Activated naive CD4-positive, alpha-beta T cell treated with anti-CD3 and anti-CD28 coated beads, Interleukin-2, amount 10 ng/mL, durations not matched to agents 7 days and 5 days (primary cell): ENCODE measurements at places on chromosomes 12 and 14.

GRCh38 chr12:100268835-100269564, 2.0 kb downstream of the SCYL2 start:
- DNase-seq: no peak

DNA sequence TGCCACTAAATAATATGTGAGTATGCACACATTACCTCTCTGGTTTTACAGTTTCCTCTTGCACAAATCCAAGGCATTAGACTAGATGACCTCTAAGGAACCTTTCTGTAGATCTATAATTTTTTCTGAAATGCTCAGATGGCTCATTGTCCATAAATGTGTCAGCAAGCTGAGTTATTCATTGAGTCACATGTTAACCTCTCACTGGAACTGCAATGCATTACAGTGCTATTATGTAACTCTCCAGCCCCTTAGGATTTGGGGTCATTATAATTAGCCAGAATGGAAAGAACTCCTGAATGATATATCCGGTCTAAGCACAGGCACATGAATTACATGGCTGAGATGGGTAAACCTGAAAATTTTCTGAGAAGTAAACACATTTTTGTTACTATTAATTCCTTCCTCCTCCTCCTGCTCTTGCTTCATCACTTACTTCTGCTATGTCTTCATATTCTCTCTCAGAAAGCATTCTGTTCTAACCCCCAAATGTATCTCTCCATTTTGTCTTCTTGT, 20.3 kb upstream of the DRAM1 start:
- DNase-seq: no peak

DNA sequence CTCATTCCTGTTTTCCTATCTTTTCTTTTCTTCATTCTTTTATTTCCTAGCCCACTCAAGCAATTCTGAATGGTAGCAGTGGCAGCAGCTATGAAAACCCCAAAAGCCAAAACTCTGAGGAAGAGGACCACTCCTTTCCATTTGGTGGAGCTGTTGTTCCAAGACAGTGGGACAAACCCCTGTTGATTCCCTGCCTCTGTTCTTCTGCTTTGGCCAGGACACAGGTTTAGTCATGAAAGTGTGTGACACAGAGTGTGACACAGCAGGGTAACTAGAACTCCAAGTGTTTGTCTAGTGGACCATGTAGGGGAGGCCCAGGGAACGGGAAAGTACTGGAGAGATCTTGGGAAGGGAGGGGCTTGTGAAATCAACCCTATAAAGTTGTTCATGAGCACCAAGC, 71.1 kb downstream of the PTCSC3 start:
- no peak for DNase-seq

DNA sequence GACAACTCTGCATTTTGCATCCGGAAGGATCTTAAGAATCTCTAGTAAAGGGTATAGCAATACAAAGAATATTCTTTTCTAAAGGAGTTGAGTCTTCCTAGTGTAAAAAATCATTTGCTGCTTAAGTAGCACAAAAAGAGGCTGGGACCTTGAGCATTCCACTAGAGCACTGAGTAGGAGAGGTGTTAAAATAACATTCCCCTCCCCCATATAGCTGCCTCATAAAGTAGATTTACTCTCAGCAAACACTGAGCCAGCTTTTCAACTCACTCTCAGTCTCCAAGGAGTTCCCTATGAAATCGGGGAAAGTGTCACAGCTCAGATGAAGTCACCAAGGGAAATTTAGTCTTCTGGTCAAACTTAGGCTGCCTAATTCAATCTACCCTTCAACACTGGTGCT, 592.7 kb downstream of the ETNK1 start:
- no peak for DNase-seq

DNA sequence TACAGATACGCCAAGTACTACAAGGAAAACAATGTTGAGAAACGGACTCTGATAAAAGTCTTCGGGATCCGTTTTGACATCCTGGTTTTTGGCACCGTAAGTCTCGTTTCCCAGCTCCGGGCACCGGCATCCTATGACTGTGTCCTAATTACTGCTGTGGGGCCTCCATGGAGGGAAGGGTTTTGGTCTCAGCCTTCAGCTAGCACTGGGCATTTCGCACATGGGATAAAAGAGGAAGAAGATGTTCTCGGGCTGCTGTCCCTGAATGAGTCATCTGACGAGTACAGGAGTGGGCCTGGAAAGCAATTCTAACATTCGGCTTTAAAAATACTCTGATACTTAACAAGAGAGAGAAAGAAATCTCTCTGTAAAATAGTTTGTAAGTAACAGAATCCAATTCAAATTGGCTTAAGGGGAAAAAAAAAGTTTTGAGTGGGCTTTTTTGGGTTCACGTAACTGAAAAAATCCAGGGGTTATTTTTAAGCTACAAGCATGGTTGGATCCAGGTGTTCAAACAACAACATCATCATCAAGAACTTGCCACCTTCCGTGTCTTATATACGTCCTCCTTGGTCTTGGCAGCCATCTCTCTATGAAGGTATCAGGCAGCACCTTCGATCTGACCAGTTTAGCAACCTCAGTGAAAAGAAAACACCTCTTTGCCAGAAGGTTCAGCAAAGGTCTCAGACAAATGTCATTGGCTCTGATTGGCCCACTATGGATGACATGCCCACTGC, 34.4 kb upstream of the P2RX4 start:
- DNase-seq: no peak

DNA sequence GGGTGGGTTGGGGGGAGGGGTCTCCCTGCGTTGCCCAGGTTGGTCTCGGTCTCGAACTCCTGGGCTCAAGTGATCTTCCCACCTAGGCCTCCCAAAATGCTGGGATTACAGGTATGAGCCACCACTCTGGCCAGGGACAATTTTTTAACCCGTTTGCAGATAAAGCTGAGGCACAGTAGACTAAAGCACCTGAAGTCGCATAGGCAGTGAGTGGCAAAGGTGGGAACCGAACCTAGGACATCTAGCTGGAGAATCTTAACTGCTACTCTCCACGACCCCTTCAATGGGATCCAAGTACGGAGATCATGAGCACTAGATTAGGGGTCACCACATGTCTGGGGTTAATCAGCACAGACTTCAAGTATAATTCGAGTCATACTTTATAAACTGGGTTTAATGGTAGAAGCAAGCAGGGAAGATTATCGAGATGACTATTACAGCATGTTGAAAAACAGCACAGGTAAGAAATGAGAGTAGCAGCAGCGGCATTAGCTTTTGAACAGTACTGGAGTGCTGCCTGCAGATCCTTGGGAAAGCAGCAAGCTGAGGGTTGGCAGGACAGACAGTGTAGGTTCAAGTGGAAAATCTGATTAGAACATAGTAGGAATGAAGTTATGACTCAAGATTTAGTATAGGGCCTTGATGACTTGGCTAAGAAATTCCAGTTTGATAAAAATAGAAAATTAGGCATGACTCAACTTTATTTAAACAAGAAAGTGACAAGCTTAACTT, 23.9 kb downstream of the NID2 start:
- DNase-seq: no peak

- no peak for DNase-seq
Observed at GRCh38 chr12:45648070-45648469, 81.4 kb upstream of the ARID2 start.

GRCh38 chr14:44783901-44784300, 177.8 kb downstream of the KLHL28 start:
- no peak for DNase-seq

DNA sequence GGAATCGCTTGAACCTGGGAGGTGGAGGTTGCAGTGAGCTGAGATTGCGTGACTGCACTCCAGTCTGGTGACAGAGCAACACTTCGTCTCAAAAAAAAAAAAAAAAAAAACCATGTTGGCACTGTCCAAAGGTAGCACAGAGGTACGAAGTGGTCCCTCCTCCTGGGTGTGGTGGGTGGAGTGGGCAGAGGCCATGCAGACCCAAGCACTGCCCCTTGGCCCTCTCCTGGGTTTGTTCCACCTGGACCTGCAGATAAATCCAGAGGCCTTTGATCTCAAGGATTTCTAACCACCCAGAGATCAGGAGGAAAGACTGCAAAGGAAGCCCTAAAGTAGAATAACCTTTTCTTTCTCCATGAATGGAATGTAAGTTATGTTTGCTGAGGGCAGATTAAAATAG, 8.7 kb upstream of the GALNT6 start:
- no peak for DNase-seq

- no peak for DNase-seq
Observed at GRCh38 chr14:63544591-63545299, 1.6 kb upstream of the PPP2R5E start.

- DNase-seq: no peak
Observed at GRCh38 chr12:113005762-113006161, 27.4 kb downstream of the OAS2 start.

DNA sequence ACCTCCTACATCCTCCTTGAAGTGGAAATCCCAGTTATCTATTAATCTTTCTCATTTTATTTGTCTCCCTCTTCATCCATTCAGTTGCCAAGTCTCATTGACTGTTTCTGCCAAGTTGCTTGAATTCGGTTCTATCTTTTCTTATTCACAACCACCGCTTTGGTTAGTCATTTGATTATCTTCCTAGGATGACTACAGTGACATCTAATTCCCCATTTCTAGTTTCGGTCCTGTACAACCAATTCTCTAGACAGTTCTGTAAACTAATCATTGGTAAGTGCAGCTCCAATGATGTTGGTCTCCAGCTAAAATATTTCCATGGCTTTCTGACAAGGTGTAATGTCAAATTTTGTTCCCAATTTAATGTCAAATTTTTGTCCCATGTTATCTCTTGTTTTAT, 220.1 kb downstream of the ADAMTS20 start:
- no peak for DNase-seq

GRCh38 chr14:105041841-105042765, 21.2 kb upstream of the CDCA4 start:
- DNase-seq: no peak

- no peak for DNase-seq
Observed at GRCh38 chr12:82474181-82474797, 116.0 kb downstream of the METTL25 start.

DNA sequence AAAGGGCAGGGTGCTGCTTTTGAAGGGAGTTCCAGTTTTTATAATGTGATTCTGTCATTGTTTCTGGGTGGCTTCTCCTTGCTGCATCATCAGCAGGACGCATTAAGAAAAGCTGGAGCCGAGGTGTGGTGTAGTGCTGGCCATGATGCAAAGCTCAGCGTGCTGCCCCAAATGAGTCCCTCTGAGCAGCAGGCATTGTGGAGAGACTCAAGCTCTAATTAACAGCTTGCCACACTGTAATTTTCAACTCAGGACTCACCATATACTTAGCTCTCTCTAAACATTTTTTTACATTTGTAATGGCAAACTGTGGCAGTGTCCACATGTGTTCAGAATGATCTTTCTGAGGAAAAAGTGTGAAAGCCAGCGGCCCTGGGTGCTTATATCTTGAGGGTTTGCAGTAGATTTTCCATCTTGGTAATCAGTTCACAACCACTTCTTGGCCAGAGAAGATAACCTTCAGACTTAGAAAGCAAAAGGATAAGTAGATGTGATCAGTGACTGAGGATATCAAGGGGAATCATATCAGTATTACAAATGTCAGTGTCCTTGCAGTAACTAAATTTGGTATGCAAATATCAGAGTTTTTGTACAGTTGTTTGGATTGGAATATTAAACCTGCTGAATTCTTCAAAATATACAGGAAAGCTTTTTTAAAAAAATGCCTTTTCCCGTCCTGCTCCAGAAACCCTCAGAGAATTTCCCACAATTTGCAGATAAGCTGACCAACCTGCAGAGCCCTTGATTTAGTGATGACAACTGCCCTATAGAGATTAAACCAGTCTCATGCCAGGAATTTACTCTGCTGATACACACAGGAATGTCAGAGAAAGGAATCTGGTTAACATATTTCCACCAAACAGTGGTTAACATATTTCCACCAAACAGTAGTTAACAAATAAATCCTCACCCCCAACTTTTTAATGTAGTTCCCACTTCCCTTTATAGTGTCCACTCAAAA, 63.6 kb downstream of the DAAM1 start:
- no peak for DNase-seq

- DNase-seq: no peak
Observed at GRCh38 chr12:92164712-92165111, 19.1 kb upstream of the BTG1 start.

DNA sequence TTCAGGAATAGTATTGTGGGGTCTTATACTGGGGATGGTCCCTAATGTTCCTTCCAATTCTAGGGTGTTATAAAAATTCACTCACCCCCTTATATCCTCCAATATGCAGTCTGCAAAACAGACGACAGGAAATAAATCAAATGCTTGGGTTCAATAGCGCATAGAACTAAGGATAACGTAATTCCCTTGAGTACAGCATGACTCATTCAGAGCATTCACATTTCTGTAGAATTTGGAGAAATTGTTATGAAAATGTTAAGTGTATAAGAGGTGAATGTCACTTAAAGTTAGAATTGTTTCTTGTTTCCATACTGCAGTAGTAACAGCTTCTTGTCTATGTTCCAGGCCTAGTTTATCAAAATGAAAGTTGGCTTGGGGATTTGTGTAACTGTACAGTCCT, 271.4 kb downstream of the RPS29 start:
- no peak for DNase-seq

- no peak for DNase-seq
Observed at GRCh38 chr12:123388951-123389559, 5.1 kb downstream of the KMT5A start.

GRCh38 chr12:60577607-60578006, 981.8 kb downstream of the SLC16A7 start:
- no peak for DNase-seq

DNA sequence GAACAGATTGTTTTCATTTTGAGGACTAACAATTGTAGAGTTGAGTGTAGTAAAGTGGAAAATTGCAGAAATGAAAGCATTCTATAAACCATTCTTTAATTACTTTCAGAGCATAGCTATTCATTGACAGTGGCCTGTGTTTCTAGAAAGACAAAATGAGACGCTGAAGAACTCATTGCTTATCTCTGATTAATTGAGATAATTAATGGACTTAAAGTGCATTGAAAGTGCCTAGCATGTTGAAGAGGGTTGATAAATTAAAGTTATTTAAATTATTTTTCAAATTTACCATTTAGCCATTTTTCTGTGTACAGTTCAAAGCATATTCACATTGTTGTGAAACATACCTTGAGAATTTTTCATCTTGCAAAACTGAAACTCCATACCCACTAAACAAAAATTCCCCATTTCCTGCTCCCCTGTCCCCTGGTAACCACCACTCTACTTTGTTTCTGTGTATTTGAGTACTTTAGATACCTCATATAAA, 57.4 kb downstream of the DAAM1 start:
- no peak for DNase-seq
